Karpas-422 (cell line): ENCODE measurements at places on chromosomes 16 and 17. TPM values are rescaled to one million over a fixed set of nuclear protein-coding genes. Genes with fewer than 3 reads are reported as not detected.

Gene CNTNAP1
- 0.19 and 0.65 TPM in 2 replicates for total RNA-seq

Gene AHSP
- total RNA-seq = not detected in 2 replicates

Gene ITGB3
- 16.4 and 19.6 TPM in 2 replicates for total RNA-seq

Gene SEC14L5
- not detected in 2 replicates for total RNA-seq

GRCh38 chr17:65856865-65857264, 295.4 kb upstream of the AXIN2 start:
- DNase-seq = no peak

DNA sequence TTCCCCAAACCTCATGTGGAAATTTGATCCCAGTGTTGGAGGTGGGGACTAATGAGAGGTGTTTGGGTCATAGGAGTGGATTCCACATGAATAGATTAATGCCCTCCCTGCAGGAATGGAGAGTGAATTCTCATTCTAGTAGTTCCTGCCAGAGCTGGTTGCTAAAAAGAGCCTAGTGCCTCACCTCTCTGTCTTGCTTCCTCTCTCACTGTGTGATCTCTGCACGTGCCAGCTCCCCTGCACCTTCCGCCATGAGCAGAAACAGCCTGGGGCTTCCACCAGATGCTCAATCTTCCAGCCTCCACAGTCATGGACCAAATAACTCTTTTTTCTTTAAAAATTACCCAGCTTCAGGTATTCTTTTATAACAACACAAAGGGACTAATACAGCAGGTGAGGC, 72.9 kb upstream of the CLEC3A start:
- no peak for DNase-seq

DNA sequence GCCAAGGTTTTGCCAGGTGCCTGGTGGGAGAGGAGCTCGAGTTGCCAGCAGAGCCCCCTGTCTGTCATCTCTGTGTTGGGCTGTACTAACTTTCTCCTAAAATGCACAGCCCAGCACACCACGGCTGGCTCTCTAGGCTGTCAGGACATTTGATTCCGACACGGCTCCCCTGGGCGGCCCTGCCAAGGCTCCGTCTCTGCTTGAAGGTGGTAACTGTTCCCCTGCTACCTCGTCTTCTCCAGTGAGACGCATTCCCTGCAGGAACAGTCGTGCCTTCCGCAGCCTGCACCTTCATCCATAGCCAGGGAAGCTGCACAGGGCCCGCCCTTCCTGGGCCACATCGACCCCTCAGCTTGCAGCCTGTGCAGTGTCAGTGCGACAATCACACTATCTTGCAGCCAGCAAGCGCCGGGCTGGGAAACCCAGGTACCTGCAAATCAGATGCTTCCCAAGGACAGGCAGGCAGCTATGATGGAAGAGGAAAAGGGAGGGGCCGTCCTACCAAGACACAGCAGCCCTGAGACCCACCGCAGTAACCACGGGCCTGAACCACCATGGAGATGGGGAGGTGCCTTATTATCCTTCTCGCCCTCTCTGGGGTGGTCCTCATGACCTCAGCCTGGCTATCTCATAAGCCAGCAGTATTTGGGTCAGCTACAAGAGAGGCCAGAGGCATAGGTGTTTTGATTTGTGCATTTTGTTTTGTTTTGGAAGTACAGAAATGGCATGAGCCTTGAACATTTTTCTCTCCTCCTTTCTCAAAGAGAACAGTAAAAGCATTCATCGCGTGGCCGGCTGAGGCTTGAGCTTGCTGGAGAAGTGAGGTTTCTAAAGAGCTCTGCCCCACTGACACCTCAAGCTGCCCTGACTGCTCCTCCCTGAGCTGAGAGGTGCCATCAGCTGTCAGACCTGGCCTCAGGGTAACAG, 361.7 kb upstream of the TNRC6C start:
- DNase-seq = no peak

Gene NXN
- total RNA-seq = 1.1 TPM in 1 of 2 replicates, not detected in the other

DNA sequence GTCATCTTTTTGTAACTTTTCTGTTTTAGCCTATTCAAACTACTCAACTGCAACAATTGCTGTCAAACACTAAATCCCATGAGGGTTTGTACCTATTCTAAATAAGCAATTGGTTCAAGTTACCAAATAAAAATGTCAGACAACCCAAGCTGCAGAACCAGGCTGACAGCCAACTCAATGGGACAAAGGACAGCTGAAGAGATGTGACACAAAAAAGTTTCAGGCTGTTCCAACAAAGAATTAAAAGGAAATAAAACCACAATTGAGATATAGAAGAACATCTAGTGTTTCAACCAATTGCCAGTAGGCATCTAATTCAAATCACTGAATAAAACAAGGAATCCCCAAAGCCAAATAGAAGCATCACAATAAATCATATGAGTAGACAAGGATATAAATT, 49.3 kb downstream of the GRB7 start:
- DNase-seq = peak; percentile 41

- no peak for DNase-seq
These were observed 185.9 kb upstream of the MAF start for GRCh38 chr16:79786389-79786788.

Gene SP2
- total RNA-seq = 3.6 and 4.4 TPM in 2 replicates

- DNase-seq = peak; percentile 71
These were observed 10.3 kb upstream of the ZFHX3 start for GRCh38 chr16:73058221-73058615.

Gene ABCA9
- total RNA-seq = not detected in 2 replicates

DNA sequence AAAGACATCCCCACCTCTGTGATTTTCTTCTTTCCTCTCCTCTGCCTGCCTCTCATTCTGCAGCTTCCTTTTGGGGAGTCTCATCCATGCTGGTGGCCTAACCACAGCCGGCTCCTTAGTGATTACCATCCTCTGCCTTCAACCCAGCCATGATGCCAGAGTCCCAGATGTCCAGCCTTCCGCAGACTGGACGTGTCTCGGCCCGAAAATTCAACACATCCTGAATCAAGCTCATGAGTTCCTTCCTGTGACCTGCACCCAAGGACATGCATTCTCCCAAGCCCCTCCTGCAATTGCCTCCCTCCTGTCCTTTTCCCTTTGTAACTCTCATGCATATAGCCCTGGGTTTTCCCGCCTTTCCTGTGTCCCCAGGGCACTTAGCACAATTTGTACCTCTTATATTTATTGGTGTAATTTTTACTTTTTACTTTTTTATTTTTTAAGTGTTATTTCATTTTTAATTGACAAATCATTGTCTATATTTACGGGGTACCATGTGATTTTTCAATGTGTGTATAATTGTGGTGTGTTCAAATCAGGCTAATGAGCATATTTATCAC, 1.2 kb upstream of the SLC13A5 start:
- no peak for DNase-seq

Gene FBXW10B
- total RNA-seq = 0.26 TPM in 1 of 2 replicates, not detected in the other

Gene RMI2
- total RNA-seq = 19.4 and 45.2 TPM in 2 replicates

Gene MT1F
- 36.3 and 68.5 TPM in 2 replicates for total RNA-seq

Gene SLC13A2
- total RNA-seq = not detected in 2 replicates

Gene KCNJ18
- not detected in 2 replicates for total RNA-seq

GRCh38 chr17:39767147-39767546, 29.4 kb downstream of the GRB7 start:
- DNase-seq = no peak

- no peak for DNase-seq
These were observed 153.9 kb upstream of the CES5A start for GRCh38 chr16:56029026-56029425.

Gene KCNJ2
- not detected in 2 replicates for total RNA-seq

DNA sequence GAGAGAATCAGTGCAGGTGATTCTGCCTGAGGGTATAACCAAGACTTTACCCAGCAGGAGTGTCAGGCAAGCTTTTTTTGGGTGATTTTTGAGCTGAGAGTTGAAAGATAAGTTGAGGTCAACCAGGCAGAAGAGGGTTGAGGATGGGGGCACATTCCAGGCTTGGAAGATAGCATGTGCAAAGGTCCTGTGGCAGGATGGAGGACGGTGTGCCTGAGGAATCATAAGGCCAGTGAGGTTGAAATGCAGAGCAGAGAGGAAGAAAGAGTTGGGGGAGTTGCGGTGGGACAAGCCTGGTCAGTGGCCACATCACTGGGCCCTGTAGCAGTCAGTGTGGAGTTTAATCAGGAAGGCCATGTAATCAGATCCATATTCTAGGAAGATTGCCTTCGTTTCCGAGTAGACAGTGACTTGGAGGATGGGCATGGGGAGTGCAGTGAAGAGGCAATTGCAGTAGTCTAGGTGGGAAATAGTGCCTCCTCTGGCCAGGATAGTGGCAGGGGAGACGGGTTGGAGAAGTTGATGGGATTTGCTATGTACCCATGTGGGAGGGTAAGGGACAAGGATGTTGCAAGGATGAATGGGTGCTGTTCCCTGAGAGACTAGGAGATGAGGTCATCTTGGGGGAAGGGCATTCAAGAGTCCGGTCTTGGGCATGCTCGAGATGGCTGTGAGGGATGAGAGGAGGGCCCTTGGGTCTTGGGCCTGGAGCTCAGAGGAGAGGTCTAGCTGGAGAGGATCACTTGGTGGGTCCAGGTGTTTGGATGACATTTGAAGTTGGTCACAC, 3.9 kb downstream of the PLEKHG4 start:
- DNase-seq = no peak
